Pulmonary artery endothelial cell (primary cell): ENCODE measurements at places on chromosomes 6 and 20. TPM values are rescaled to one million over a fixed set of nuclear protein-coding genes. Genes with fewer than 3 reads are reported as not detected.

The UNC5CL gene
- total RNA-seq: 0.04 and 0.07 TPM in 2 replicates

The HRH3 gene
- total RNA-seq: not detected in 2 replicates

The SLC24A3 gene
- not detected in 2 replicates for total RNA-seq

The TFAP2D gene
- not detected in 2 replicates for total RNA-seq

The RAET1E gene
- total RNA-seq: under 0.01 and 0.07 TPM in 2 replicates

The MAFB gene
- total RNA-seq: 0.46 and 0.85 TPM in 2 replicates

The ANKEF1 gene
- 2.8 and 3.5 TPM in 2 replicates for total RNA-seq

DNA sequence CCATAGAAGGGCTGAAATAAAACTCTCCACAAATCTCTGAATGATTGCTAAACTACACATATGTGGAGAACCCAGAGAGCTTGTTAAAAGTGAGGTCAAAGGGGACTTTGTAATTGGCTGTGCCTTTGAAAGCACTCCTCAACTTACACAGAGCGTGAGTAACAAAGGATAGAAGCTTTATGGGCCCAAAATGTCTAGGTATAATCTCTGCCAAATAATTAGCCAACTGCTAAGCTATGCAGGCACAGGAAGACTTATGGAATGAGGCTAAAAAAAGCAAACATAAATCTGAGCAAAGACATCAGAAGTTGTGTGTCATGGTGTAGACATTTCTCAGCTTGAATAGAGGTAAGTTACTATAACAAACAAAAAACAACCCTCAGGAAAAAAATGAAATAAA is 23.3 kb upstream of the UST start:
- DNase-seq: no peak

GRCh38 chr6:133423242-133423641 is 182.1 kb downstream of the EYA4 start:
- DNase-seq: no peak

DNA sequence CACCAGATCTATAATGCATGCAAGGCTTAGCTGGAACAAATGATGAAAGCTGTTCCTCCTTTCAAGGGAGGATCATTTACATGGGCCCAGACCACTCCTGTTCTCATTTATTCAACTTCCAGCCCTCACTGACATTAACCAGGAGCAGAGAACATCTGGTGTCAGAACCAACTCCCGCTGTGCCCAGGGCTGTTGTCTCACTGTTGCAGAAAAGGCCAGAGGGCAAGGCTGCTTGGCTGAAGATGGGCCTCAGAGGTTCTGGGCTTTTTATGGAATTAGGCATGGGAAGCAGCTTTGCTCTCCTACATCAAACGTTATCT is 164.2 kb downstream of the GMPR start:
- DNase-seq: no peak

DNA sequence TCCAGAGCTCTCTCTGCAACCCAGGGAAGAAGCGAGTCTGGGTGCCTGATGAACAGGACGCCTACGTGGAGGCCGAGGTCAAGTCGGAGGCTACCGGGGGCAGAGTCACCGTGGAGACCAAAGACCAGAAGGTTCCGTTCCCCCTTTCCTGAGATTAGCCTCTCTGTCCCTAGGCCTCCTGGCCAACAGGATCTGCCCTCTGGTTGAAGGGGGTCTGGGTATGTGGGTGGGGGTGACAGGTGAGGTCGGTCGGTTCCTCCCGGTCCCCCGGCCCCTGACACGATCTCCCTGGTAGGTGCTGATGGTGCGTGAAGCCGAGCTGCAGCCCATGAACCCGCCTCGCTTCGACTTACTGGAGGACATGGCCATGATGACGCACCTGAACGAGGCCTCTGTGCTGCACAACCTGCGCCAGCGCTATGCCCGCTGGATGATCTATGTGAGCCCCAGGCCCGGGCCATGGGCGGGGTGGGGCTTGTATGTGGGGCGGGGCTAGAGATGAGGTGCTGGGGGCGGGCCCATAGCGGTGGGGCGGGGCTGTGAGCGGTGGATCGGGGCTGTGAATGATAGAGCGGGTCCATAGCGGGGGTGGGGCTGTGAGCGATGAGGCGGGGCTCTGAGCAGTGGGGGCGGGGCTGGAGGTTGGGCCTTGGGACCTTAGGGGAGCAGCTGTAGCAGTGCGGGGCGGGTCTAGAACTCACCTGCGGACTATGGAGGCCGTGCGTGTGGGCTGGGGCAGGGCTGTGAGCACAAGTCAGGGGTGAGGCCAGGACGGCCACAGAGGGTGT is 23.9 kb downstream of the MYH7B start:
- DNase-seq: no peak

DNA sequence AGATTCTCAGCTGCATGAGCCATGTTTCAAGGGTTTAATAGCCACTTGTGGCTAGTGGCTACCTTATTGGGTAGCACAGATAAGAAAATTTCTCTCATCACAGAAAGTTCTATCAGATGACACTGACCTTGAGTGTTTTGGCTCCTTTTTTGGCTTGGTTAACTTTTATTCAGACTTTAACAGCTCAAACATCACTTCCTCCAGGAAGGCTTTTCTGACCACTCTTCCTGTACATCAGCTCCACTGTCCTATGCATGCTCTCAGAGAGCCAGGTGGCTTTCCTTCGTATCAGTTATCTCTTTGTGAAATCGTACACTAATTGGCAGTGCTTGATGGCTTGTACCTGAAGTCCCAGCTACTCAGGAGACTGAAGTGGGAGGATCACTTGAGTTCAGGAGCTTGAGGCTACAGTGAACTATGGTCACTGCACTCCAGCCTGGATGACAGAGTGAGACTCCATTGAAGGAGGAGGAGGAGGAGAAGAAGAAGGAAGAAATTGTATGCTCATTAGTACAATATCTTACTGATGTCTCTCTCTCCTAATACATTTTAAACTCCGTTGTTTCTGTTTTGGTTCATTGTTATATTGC is 10.7 kb downstream of the MAFB start:
- no peak for DNase-seq

- DNase-seq: no peak
Measured at GRCh38 chr6:6728169-6728941, 139.8 kb downstream of the LY86 start.

- no peak for DNase-seq
Measured at GRCh38 chr6:15489261-15489962, 173.4 kb downstream of the DTNBP1 start.

- DNase-seq: no peak
Measured at GRCh38 chr20:60132827-60133670, 174.8 kb downstream of the CDH26 start.

DNA sequence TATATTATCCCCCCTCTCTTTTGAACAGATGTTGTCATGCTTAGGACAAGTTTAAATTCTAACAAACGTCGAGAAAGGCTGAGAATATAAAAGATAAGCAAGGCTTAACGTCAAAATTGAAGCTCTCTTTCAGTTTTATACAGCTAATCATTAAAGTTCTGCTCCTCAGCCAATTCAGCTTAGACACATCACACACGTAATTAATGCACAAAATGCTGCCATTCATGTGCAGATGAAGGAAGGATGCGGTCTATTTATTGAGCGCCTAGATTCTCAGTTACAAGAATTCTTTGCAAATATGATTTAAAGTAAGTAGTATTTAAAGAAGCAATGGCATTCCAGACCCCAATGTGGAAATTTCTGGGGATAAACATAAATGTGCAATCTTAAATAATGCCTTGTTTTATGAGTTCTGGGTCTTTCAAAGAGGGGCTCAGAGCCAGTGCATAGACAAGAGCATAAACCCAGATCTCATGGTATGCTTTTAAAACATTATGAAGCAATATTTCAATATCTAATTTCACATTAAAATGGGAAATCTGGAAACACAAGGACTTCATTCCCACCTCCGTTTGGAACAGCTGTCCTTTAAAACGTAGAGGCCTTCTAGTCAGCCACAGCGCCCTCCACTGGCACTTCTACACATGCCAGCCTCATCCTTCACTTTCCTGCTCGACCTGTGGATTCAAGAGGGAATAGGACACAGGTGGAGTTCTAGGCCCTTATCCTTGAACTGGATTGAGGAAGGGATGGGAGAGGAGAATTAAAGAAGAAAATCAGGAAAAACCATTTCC is 85.8 kb downstream of the LYRM4 start:
- DNase-seq: no peak

DNA sequence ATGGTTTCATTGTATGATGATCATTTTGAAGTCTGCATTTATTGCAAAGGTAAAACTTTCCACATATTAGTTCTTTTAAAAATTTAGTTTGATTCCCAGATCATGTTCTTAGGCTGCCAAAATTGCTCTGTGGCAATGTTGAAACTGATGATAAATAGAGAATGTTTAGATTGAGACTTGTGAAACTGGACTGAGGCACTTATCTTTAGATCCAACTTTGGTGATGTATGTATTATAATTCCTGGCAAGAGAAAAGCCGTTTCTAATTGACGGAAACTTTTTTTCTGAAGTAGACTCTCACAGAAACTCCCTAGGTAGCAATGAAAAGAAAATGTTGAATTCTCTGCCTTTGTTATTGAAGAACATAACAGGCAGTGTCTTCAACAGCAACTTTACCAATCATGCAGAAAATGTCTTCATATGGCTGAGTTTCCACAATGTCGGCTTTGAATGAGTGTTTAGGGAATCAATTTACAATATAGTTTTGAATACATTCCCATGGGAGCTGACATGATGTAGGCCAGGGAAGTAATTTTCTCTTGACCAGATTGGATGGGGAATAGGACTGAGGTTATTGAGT is 456.2 kb downstream of the CD109 start:
- no peak for DNase-seq

DNA sequence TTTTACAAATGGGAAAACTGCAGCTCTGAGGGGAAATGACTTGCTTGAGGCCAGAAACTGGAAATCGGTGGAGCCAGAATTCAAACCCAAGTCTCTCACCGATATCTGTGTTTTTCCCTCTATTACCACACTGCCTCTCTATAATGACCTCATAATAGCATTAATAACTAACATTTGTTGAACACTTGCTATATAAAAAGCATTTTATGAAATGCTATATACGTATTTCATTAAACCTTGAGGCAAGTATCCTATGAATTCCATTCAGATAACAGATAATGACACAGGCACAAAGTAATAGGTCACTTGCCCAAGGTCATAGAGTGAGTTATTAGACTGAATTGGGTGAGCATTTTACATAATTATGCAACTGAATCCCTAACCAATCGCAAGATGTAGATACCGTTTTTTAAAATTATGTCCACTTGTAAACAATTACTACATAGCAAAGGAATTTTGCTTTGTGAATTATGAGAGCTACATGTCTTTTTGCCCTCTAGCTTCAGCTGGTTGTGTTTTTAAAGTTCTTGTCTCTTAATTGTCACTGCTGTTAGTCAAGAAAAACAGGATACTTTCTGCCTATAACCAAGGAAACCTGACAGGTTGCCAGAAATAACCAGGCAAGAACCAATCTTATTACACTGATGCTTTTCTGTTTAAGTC is 4.7 kb downstream of the DSN1 start:
- DNase-seq: peak; percentile 74

DNA sequence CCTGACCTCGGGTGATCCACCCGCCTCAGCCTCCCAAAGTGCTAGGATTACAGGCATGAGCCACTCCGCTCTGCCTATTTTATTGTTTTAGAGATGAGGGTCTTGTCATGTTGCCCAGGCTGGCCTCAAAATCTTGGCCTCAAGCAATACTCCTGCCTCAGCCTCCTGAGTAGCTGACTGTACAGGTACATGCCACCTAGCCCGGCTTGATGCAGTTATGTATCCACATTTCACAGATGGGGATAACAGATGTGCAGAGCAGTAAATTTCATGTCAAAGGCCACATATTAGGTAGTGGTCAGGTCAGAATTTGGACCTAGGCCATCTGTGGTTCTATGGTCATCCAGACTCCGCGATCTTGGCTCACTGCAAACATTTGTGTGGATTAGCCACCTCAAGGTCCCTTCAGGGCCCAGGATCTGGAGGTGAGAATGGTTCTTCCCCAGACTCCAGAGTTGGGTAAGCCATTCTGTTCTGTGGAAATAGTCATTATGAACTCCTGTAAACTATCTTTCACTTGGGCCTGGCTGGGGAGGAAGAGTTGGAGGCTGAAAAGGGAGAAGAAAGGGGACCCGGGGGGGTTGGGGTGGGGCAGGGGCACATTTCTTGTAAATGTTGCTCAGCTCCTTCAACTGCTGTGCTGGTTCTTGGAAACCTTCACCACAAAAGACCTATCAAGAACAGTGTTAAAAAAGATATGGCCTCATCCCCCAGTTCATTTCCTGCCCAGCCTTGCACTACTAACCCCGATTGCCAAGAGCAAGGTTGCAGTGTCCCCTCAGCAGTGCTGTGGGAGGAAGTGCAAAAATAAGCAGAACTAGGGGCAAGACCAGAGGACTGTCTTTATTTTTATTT is 13.0 kb downstream of the PIM1 start:
- no peak for DNase-seq

GRCh38 chr6:89596056-89596455 is 42.5 kb downstream of the LYRM2 start:
- DNase-seq: no peak
